ENCODE measurements at places on chromosomes 3 and 15.

DNA sequence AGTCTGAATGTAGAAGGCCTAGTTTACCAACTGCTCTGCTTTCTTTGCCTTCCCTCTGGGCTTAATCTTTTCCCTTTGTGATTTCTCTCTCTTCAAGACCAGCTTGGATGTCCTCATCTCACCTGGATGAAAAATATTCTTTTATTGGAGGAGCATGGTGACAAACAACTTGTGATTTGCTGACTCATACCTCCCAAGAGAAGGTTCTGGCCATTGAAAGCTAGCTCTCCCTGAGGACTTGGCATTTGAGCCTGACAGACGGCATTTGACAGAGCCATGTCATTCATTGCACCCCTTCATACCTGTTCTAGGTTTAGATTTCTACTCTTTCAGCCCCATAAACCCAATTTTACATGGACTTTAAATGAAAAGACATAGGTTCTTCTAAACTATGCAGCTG, 33.3 kb downstream of the ATG7 start:
- DNase-seq = no peak

DNA sequence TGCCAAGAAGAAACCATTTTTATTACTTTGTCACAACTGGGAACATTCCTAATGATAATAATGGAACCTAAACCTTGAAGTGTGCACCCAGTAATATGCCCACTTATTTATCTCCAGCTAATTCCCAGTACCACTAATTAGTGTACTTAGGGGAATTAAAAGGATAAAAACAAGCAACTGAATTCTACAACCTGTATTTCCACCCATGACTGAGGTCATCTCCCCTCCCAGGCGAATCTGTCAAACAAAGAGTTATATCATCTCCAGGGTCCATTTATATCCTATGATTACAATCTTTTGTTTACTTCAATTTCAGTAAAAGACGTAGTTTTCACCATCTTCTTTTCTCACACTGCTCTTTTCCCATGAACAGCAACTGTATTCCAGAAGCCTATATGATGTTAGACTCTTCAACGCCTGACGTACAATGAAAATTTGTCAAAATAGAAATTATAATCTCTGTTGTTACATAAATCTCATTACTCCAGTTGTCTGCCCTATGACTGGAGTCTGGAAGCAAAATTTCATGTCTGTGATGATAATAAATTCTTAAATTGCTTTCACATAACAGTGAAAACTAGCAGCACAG, 177.6 kb downstream of the GOLIM4 start:
- no peak for DNase-seq

GRCh38 chr3:44530911-44531310, 24.1 kb upstream of the ZKSCAN7 start:
- no peak for DNase-seq

DNA sequence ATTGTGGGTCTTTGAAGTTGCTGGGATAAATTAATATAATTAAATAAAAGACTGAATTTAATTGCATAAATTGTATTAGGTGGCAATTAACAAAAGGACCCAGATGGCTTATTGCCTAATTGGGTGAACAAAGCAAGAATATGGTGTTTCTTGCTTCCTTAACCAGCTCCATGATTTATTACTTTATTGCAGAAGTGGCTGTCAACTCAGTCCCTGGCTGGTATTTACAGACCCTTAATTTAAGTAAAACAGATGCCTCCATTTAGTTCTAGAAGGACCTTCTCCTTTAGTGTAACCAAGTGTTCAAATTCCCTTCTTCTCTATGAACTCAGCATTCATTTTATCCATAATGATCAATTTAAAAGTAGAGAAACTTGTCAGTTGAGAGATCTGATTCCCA, 35.1 kb downstream of the DPH3 start:
- DNase-seq = no peak

- no peak for DNase-seq
These were observed 25.8 kb upstream of the CNTN3 start for GRCh38 chr3:74640211-74640610.

DNA sequence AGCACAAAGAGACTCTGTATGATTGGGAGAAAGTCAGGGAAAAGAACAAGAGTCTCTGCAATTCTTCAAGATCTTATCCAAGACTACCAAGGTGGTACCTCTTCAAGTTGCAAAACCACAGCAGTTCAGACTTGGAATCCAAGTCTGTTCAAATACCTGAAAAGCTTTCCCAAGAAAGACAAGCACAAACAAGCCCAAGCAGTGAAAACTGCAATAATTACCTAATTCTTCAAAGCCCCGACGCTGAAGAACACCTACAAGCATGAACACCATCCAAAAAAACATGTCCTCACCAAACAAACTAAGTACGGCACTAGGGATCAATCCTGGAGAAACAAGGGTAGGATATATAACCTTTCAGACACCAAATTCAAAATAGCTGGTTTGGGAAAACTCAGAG, 299.3 kb upstream of the ALCAM start:
- DNase-seq = no peak

Data from heart right ventricle (tissue), 16 donors.